CD4-positive, alpha-beta T cell treated with Interleukin-15 for 4 hours (primary cell): ENCODE measurements at places on chromosomes 6 and 20.

GRCh38 chr6:106858653-106859092 is 115.9 kb downstream of the CD24 start:
- DNase-seq: no peak

DNA sequence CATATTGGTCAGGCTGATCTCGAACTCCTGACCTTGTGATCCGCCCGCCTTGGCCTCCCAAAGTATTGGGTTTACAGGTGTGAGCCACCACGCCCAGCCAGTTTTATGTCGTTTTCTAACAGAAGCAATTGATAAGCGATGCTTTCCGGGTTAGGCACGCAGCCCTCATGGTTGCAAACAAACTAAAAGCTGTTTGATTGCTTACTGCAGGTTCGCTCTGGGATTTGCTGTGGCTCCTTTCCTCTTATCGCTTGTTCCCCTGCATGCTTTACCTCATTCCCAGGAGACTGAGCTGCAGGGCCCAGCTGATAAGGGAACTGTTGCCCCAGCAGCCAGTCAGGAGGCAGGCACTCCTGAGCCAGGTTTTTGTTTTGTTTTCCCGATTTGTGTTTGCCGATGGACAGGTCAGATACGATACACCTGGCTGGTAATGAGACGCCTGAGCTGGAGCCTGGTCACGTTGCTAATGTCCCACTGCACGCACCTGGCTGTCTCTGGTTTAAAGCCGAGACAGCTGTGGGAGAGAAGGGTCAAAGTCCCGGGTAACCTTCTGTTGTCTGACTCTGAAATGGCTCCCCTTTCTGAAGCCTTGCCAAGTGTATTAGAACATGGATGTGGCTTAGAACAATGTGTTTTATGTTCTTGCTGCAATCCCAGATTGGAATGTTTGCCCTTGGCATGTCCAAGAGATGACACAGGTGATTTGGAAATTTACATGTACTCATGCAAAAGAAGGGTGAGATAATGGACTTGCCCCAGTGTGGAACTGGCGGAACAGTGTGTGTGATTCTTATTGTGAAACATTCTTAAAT is 19.9 kb downstream of the DSP start:
- DNase-seq: no peak

- no peak for DNase-seq
Measured at GRCh38 chr6:120348926-120349325, 985.4 kb downstream of the TBC1D32 start.

GRCh38 chr6:113287396-113287795 is 569.7 kb upstream of the MARCKS start:
- DNase-seq: no peak

GRCh38 chr6:161199850-161200249 is 74.0 kb downstream of the AGPAT4 start:
- DNase-seq: no peak

DNA sequence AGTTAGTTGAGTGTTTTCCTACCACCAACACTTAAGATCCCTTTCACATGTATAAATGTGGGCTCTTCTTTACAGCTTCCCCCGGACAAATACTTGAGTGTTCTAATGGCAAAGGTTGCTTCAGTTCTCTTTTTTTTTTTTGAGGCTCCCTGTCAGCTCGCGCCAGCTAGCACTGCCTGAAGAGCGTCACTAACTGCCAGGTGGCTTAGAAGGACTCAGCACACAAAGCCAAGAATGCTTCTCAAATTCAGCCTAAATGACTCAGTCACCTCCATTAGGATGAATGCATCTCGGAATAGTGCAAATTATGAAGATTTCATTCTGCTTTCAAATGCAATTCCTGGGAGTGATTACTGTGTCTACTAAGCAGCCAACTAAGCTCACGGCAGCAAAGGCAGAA is 150.7 kb upstream of the BTBD3 start:
- no peak for DNase-seq

- no peak for DNase-seq
Measured at GRCh38 chr20:37781626-37782025, 87.8 kb downstream of the CTNNBL1 start.
